ENCODE measurements at places on chromosomes 11 and 22.

GRCh38 chr11:102853956-102854355 is 10.5 kb upstream of the MMP3 start:
- no peak for DNase-seq

- DNase-seq: no peak
Measured at GRCh38 chr22:29702931-29703501, 16.8 kb upstream of the CABP7 start.

DNA sequence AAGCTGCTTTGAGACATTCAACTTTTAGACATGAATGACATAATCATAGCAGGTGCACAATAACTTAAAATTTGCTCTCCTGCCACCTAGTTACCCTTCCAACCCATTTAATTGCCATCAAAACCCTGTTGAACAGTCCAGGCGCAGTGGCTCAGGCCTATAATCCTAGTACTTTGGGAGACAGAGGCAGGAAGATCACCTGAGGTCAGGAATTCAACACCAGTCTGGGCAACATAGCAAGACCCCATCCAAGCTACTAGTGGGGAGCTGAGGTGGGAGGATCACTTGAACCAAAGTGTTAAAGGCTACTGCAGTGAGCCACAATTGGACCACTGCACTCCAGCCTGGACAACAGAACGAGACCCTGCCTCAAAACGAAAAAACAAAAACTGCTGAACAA is 4.0 kb upstream of the PHF21A start:
- DNase-seq: no peak

- no peak for DNase-seq
Measured at GRCh38 chr11:86673872-86674750, 1.7 kb upstream of the ME3 start.

GRCh38 chr11:120519474-120519873 is 7.9 kb downstream of the GRIK4 start:
- DNase-seq: no peak

DNA sequence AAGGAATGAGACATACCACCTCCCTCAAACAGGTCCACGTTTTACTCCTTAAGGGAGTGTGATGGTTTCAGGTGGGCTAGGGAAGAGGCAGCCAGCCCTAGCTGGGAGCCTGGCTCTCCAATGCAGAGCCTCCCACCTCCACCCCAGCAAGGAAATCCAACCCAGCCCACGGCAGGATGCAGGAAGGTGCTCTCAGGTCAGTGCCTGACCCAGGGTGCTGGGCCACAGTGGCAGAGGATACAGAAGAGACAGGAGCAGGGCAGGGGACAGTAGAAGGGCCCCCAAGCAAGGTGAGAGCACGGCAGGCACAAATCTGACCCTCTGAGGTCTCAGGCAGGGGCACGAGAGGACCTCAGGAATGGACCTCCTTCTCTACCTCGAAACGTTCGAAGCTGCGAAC is 26.9 kb upstream of the CCND1 start:
- no peak for DNase-seq

DNA sequence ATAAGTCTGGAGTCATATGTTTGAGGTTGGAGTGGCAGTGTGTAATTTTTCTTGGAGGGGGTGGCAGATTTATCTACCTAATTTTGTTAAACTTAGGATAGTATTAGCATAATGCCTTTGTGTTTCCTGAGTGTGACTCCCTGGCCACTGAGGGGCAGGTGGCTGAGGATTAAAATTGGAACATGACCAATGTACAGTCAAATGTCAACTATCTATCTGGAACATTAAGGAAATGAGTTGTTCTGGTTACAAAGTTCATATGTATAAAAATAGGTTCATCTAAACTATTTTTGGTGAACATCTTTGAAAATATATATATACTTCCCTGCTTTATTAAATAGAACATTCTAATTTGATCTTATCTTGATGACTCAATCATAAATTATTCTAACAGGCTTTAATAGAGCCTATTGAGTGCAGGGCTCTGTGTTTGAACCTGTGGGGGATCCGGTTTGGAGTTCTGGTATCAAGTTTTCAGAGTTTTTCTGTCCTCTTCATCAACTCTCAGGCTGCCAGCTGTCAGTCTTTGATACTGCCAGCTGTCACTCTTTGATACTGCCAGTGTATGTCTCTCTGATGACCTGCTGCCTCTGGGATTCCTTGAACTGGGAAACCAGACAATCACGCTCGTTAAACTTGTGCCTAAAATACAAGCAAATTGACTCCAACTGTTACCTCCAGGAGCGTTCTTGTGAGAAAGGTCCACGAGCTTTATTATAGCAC is 309.6 kb downstream of the METTL15 start:
- no peak for DNase-seq

GRCh38 chr11:35144136-35144741 is 5.3 kb downstream of the CD44 start:
- DNase-seq: no peak

Measured in mesendoderm (in vitro differentiated cells).